ENCODE measurements at places on chromosomes 16 and 17. TPM values are rescaled to one million over a fixed set of nuclear protein-coding genes. Genes with fewer than 3 reads are reported as not detected.

LCMT1 gene
- 43.8 TPM for total RNA-seq

EMP2 gene
- total RNA-seq: 107 TPM

TP53TG3F gene
- not detected for total RNA-seq

MYO1C gene
- total RNA-seq: 378 TPM

ZACN gene
- not detected for total RNA-seq

EPX gene
- total RNA-seq: not detected

PLD6 gene
- 1.3 TPM for total RNA-seq

FBXO39 gene
- 0.20 TPM for total RNA-seq

CIBAR2 gene
- total RNA-seq: not detected

ALDH3A1 gene
- 8.4 TPM for total RNA-seq

MMP28 gene
- total RNA-seq: 83.0 TPM

GPRC5B gene
- 7.6 TPM for total RNA-seq

ABCA10 gene
- 7.7 TPM for total RNA-seq

SHISA9 gene
- total RNA-seq: 2.3 TPM

ERN2 gene
- total RNA-seq: 199 TPM

FNDC8 gene
- total RNA-seq: not detected

SLC25A19 gene
- total RNA-seq: 10.7 TPM

FBXW10 gene
- total RNA-seq: not detected

Measured in left colon (tissue), 2 donors.